ENCODE measurements at places on chromosomes 2 and 18.

- DNase-seq: no peak
These were observed 105.3 kb downstream of the PAX3 start for GRCh38 chr2:222193328-222193983.

DNA sequence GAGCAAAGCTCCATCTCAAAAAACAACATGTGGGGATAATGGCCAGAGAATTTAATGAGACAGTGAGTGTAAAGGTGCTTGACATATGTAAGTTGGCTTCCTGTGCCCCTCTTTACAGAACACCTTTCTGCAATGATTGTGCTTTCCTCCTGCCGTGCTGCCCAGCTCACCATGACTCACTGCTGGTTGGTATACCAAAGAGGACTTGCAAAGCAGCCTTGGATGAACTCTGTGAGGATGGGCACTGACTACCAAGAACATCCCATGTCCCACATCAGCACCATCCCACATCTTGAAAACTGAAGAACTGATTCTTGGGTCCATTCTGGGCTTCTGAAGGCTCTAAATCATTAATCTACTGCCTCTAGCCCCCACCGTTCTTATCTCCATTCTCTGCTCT, 52.2 kb downstream of the NGEF start:
- no peak for DNase-seq

DNA sequence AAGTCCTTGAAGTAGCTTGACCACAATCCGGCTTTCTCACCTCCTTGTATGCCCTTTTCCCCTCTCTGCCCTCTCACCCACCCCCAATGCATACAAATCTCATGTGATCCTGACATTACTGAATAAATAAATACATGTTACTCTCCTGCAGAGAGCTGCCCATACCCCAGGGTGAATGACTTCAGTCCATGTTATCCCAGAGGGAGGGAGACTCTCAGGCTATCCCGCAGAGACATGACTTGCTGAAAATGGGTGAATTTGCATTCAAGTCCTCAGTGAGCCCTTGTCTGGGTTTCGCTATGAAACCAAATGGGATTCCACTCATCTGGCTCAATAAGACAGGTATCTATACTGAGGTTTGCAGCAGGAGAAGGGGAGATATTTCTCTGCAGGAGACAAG, 168.5 kb downstream of the FHOD3 start:
- no peak for DNase-seq

- DNase-seq: no peak
These were observed 287.6 kb downstream of the PHLPP1 start for GRCh38 chr18:63002803-63003445.

DNA sequence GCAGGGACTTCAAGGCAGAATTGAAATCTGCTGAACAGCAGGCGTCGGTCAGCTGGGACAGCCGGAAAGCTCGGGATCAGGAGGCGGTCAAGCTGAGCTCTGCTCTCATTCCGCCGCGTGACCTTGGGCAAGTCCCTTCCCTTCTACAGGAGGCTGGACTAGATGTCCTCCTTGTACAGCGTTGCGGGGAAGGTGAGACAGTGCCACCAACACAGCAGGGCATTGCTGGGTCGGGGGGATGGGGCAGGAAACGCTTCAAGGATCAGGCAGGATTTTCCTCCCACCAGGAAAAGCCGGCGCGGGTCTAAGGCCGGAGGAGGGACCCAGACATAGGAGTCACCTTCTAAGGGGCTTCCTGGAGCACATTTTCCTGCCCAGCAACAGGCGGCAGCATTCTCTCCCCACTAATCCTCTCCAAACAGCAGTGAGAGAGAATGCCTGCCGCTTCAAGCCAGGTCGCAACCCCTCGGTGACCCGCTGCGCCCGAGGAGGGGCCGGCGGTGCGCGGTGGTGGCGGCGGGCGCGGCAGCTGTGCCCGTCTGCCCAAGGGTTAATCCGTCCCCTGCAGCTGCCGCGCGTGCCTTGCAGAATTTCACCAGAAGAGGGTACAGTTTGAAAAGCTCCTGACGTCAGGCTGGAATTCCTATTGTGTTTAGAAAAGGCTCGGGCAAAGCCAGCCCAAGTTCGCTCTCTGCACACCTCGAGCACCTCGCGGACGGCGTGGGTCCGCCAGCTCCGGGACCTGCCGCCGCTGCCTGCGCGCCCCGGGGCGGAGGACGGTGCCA, at the start of gene KCNF1:
Gene KCNF1 (plus strand): TSS at position 644 of the 785 bp plus-strand sequence. CDS start 493 bp downstream, outside the sequence.
- DNase-seq: no peak

DNA sequence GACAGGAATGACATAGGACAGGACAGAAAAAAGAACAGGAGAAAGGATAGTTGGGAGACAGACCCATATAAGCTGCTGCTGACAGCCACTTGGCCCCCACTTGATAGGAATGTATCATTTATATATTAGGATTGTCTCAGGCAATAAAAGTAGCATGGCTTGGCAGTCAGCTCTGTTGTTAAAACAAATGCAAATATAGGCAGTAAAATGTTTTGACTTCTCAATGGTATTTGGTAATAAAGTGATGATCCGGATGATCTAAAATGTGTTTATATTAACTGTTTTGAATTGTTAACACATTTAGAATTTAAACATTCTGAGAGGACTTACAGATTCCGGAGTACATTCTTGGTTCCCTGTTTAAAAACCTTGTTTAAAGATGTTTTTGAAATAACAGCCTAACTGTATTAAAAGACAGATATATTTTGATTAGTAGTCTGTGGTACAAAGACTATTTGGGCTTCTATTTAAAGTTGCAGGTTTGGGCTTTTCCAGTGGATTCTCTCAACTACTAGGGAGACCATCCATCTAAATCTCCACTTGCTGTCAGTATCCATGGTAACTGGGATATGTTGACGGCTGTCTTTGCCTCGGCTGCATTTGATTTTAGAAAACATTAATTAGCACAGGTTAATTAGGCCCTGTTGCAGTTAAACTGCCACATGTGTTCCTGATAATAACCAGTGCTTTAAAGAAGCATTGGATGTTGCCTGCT, 147.6 kb downstream of the ESCO1 start:
- peak; percentile 26 for DNase-seq

DNA sequence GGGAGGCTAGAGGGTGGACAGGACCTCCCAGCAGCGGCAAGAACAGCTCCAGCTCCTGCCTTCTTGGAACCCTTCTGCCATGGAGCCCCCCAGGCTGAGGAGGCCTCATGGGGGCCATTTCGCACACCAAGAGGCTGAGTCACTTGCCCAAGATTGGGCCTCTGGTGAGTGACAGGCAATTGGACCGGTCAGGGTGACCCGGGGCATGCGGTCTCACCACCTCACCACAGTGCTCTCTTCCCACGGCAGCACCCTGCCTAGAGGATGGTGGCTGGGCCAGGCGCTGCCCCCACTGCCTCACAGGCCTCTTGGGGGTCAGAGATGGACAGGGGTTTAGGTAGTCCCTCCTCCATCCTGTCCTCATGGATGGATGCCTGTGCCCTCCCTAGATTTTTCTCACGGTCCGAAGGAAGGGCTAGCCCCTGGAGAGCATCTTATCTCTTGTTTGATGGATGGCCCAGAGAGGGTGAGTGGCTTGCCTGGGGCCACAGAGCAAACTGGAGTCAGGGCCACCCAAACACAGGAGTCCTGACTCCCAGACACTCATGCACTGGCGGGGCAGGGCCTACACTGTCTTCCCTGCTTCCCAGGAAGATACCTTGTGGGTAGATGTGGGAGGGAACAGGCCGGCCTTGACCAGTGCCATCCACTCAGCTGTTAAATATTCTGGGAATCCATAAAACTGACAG, 119.2 kb downstream of the INHBB start:
- no peak for DNase-seq

DNA sequence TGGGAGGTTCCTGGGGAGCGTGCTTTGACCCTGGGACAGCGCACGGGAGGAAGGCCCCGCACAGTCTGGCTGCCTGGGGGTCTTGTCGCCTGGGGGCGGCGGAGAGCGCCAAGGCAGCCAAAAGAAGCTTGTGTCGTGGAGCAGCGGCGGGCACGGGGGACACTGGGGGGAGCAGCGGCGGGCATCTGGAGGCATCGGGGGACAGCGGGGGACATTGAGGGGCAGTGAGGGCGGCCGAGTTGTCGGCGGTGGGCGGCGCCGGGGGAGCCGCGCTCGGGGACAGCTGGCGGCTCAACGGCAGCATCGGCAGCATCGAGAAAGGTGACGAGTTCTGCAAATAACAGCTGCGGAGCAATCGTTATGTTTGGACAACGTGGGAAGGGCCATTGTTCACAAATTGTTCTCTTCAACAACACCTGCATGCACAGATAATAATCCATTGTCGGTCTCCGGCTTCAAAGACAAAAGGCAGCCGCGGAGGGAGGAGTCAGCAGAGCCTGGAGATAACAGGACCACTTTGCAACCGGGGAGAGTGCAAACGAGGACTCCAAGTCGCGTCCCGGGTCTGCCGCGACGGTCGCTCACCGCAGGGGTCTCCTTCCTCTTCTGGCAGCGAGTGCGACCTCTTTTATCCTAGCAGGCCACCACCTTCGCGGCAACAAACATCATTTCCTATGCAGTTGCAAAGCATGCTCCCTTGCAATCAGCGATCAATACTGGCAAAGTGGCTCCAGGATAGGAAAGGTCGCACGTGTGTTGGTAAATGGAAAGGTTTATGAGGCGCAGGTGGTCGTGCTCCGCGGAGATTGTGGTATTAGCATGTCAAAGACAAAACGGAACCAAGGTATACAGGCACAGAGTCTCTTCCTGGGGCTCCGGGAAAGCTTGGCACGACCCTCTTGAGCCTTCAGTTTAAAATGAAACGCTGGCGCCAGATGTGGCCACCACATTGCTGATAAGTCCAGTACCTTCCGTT, 132.3 kb upstream of the DLX2 start:
- DNase-seq: peak; percentile 11

DNA sequence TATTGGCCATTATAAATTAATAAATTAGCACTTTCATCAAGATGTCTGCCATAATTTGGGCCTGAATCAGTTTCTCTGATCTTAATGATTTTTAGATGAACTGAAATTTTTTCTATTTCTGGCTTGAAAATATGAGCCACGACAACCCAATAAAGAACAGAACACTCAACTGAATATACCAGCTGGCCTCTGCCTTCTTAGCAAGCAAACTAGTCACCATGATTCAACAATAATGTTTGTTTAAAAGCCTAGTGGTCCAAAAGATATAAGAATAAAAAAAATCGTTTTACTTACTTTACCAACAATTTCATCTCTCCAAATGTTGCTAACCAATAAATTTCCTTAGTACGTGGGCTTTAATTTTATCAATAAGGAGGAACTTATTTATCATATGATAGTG, 66.7 kb upstream of the TTN start:
- DNase-seq: no peak

DNA sequence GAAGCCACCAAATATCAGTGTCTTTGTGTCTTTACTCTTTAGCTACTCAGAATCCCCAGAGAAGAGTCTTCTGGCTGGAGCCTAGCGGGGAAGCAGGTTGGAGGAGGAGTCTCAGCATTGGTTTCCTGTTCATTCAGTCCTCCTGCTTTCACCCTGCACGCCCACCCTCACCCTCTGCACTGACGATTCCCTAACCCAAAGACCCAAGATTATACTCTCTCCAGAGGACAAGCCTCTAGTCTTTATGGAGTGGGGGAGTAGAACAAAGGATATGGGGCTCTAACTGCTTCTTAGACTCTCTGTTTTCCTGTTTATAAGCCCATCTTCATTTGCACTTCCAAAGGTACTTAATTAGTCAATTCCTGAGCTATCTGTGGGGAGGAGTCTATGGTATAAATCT, 338.8 kb downstream of the AGPS start:
- no peak for DNase-seq

DNA sequence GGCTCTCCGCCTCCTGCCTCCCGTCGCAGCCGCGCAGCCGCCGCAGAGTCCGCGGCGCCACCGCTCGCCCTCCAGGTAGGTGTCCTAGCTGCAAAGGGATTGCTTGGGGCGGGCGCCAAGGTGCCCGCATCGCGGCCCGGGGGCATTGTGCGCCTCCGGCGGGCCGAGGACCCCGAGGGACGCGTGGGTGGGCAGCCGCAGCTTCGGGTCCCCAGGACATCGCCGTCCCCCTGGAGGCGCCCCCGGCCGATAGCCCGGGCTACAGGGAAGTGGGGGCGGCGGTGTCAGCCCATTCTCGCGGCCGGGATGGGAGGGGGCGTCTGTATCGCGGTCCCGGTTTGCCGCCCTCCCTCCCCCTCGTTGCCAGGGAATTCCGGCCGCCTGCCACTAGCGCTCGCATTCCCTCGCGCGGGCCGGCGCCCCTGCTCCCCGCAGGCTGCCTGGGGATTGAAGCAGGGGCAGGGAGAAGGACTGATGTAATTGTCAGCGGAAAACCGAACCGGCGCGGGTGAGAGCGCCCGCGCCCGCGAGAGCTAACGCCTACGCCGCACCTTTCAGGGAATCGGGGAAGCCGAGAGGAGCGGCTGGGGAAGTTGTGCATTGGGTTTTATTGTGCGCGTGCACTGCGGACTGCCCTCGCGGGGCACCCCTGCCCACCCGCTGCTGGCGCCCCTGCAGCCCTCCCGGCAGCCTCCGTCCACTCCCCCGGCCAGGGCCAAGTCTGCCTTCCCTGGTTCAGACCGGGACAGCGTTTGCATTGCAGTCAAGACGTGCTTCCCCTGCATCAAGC, 483 bp downstream of the OSBPL6 start:
- DNase-seq: peak; percentile 82

DNA sequence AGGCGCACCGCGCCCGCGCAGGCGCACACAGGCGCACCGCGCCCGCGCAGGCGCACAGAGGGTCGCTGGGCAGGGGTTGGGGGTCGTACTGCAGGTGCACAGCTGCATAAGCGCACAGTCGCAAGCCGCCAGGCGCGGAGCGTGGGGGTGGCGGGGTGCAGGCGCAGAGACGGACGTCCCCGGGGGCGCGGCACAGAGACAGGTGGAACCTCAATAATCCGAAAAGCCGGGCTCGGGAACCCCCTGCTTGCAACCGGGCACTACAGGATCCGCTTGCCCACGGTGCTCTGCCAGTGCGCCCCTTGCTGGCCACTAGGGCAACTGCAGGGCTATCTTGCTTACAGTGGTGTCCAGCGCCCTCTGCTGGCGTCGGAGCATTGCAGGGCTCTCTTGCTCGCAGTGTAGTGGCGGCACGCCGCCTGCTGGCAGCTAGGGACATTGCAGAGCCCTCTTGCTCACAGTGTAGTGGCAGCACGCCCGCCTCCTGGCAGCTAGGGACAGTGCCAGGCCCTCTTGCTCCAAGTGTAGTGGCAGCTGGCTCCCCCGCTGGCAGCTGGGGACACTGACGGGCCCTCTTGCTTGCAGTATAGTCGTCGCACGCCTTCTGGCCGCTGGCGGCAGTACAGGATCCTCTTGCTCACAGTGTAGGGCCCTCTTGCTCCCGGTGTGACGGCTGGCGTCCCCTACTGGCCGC, 34.9 kb downstream of the FAM110C start:
- no peak for DNase-seq

- DNase-seq: no peak
These were observed 109.0 kb upstream of the SLC35G4 start for GRCh38 chr18:11500153-11501122.

GRCh38 chr18:37662546-37663339, 97.1 kb upstream of the CELF4 start:
- DNase-seq: no peak

- no peak for DNase-seq
These were observed 1465.7 kb upstream of the PIK3C3 start for GRCh38 chr18:40489301-40489700.

Data from SK-N-DZ (cell line).